ENCODE measurements at places on chromosomes 1 and 21.

- DNase-seq: no peak
These were observed 7.0 kb upstream of the AUNIP start for GRCh38 chr1:25866288-25866687.

DNA sequence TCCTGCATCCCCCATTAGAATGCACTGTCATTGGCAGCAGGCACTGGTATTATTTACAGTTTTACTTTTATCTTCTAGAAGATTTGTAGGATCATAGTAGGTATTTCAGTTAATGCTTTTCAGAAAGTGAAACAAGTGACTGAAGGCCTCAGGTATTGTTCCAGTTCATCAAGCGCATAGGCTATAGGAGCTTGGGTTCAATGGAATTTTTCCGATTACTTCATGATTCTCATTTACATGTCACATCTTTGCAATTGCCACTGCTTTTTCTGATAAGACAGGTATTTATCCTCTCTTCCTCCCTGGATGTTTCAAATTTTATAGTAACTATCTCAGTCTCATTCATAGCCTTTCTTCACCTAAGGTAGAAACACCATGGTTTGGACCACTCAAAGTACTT is 161.3 kb downstream of the NTPCR start:
- DNase-seq: no peak

- no peak for DNase-seq
These were observed 6.1 kb upstream of the MASP2 start for GRCh38 chr1:11052839-11053757.

- DNase-seq: no peak
These were observed 119.8 kb upstream of the IRF2BP2 start for GRCh38 chr1:234729561-234730474.

DNA sequence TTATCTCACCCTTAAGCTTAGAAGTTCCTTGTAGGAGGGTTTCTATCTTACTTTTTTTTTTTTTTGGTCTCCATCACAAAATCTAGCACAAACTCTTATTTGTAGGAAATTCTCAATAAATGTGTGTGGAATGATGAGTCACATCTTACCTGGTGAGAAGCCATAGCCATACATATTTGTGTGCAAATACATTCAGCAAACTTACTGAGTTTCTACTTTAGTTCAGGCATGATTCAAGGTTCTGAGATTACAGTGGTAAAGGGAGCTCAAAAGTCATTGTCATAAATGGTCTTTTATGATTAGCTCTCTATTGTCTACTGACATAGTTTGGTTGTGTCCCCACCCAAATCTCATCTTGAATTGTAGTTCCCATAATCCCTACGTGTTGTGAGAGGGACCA is 193.1 kb upstream of the UBE2U start:
- no peak for DNase-seq

DNA sequence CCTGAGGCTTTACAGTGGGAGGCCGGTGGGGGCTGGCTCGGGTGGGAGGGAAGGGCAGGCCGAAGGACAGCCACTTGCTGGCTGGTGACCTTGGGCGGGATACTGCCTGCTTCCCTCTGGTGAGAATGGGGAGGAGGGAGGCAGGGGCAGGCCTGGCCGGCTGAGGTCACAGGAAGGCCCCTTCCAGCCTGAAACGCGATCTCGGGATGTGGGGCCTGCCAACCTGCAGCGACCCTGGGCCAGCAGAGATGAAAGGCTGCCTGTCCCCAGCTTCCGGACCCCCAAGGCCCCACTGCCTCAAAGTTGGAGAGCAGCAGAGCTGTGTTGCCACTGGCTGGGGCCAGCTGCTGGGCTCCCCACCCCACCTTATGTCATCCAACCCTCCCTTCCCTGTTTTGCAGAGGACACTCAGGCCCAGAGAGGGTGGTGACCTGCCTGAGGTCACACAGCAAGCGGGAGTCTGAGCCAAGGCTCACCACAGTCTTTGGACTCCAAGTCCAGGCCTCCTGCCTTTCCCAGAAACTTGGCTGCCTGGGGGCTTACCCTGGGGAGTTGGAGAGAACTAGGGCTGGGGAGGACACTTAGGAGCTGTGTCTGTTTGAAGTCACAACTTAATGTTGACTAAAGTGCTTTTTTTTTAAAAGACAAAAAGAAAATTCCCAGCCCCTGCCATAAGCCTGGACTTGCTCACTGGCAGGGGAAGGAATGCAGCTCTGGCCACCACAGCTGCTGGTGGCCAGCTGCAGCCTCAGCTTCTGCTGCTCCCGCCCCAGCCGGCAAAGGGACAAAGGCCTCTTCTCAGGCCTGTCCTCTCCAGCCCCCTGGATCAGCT is 14.8 kb upstream of the WASF2 start:
- no peak for DNase-seq

DNA sequence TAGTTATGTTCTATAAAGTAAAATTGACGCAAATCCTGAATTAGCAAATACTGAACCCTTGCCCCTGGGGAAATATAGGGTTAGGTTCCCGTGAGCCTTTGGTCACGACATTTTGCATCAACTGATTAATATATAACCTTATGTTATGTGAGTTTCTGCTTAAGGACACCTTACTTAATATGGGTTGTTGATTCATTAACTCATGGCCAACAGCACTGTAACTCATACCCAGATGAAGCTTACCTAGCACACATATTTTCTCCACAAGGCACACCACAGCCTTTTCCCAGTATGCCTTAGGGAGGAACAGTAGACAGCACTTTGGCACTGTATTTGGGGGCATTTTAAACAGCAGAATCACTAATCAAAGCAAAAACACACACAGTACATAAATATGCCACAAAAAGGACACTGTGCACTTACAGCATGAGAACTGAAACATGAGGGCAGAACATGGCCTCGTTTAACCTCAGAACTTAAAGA is 15.1 kb downstream of the INAVA start:
- DNase-seq: no peak

DNA sequence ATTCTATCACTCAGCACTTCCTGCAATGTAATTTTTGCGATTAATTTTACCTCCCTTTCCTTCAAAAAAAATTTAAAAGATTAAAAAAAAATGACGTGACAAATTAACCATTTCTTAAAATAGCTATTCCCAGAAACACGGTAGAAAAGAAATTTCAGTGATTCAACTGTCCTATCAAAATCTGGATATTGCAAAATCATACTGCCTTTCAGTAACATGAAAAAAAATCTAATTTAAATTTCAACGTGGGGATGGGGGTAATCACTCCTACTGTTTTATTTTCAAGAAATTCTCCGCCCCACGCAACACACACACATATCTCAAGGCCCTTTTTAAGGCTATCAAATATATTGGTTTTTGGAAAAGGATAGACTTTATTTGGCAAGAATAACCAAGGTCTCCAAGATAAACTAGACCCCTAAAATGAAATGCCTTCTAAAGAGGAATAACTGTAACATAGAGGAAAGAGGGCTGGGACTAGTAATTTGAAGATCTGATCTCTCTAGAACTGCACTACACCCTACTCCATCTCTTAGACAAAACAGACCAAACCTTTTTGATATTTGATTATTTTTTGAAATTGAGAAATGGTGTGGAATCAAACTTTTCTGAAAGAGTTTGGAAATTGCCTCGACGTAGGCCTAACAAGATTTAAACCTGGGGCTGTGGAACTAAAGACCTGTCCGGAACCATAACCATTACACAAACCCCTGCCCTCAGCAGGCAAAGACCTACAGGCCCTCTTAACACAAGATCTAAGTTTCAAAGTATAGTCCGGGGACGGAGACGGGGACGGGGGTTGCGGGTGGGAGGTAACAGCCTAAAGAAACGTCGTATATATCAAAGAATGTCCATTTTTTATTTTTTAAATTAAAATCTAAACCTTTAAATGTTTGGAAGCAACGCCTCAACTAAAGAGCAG is 941 bp downstream of the ARNT start:
- peak; percentile 9 for DNase-seq

- DNase-seq: no peak
These were observed 231.9 kb upstream of the JUN start for GRCh38 chr1:59015708-59016107.

GRCh38 chr1:183039985-183040447 is 16.8 kb downstream of the LAMC1 start:
- DNase-seq: no peak

DNA sequence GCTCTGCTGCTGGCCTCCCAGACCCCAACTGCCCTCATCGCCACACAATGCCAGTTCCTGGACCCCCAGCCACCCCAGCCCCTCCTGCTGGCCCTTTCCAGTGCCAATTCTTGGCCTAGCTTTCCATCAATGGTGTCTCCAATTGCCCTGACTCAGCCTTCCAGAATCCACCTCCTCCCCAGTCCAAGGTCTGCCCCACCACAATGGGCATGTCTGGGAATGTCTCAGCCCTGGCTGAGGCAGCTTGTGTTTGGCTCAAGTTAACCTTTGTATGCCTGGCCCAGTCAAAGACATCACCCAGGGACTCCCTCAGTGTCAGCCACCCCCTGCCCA is 16.4 kb downstream of the ALDH4A1 start:
- no peak for DNase-seq

GRCh38 chr1:41641941-41642527 is 157.6 kb upstream of the EDN2 start:
- no peak for DNase-seq

GRCh38 chr1:223207293-223208066 is 64.4 kb upstream of the TLR5 start:
- no peak for DNase-seq

DNA sequence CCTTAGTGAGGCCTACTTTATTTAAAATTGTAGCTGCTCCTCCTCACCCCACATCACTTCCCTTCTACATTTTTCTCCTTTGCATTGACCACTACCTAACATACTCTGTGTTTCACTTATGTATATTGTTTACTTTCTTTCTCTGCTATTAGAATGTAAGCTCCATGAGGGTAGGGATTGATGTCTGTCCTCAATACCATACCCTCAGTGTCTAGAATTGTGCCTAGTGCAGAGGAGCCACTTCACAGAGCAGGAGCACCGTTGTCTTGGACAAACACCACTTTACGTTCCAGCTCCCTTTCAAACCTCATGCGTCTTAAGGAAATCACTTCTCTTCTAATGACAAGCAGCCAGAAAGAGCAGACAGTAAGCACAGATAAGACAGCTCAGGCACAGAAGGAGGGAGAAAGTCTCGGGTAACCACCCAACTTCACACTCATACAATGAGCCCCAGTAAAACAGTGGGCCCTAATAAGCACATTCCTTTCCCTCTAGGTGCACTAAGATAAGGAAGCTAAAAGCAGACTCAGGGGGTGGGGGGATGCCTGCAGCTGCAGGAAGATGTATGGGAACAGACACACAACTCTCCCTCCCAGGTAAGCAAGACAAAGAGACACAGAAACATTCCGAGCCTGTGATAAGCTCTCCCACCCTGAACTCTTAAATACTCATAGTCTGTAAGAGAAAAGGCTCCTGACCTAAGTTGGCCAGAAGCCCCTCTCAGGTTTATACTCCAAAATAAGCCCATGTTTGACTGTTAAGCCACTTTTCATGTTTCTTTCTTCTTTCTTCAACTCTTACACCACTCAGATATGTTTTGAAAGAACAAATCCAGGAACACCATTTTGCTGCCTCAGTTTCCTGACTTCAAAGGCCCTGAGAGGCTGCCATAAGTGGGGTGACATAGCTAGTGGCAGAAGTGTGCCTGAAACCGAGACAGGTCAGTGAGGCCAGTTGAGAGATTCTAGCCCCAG is 7.1 kb upstream of the PLEKHM2 start:
- DNase-seq: no peak

DNA sequence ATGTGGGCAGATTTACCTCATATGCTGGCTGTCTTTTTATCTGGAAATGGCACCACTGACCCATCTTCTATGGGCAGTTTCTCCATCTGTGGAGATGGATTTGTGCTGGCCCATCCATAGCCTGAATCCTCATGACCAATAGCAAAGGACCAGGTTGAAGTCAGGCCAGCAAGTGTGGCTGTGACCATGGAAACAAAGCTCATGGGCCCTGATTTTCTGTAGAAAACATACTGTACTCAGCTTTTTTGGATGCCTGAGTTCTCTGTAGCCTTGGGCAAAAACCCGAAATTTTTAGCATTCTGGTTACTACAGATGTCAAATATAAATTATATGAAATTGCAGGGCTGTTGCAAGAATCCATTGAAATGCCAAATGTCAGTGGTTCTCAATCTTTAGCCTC is 155.0 kb downstream of the PLXNA2 start:
- DNase-seq: no peak

DNA sequence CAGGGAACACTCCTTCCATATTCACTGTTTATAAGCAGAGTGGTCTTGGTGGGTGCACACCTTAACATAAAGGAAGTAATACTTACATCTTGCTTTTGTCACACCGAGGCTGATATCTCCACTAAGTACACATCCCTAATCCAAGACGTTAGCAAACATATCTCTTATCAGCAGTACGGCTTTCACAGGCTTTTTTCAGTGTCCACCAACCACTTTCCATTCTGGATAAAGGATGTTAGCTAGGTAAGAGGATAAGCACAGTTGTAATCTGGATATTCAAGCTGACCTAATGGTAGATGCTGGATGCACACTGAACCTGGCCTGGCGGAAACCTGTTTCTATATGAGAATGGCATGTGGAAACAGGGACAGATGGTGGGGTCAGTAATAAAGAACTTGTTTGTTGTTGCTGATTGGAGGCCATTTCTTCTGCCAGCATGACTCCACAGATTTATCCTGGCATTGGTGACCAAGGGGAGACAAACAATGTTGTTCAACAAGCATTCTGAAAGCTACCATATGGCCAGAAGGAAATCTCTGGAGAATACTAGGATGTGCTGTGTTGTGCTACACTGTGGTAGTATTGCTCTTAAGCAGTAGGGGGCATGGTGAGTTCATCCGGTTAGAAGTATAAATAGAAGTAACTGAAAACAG is 416.4 kb downstream of the PTBP2 start:
- DNase-seq: peak; percentile 26

GRCh38 chr1:110513511-110513910 is 5.5 kb downstream of the KCNA10 start:
- no peak for DNase-seq
